Stimulated activated CD4-positive, alpha-beta T cell treated with anti-CD3 and anti-CD28 coated beads, Interleukin-1b, Interleukin-23, amount 100 ng/mL, for 4 hours (primary cell): ENCODE measurements at places on chromosomes 12 and 14.

GRCh38 chr12:94126067-94126466 is 22.3 kb upstream of the PLXNC1 start:
- no peak for DNase-seq

- no peak for DNase-seq
Observed at GRCh38 chr12:117718141-117718540, 250.6 kb downstream of the KSR2 start.

DNA sequence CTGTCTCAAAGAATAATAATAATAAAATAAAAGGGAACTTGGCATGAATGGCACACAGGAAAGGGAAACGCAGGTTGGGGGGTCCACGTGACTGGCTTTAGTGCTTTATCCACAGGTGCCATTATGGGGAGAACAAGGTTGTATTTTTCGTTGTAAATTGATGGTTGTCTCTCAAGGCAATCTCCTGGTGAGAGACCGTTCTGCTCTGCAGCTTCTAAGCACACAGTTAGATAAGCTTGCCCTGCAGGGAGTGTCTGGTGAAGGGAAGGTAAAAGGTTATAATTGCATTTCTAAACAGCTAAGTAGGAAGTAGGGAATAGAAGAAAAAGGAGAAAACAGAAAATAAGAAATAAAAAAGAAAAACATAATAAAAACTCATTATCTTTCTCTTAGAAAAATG is 69.1 kb upstream of the CPSF6 start:
- DNase-seq = no peak

DNA sequence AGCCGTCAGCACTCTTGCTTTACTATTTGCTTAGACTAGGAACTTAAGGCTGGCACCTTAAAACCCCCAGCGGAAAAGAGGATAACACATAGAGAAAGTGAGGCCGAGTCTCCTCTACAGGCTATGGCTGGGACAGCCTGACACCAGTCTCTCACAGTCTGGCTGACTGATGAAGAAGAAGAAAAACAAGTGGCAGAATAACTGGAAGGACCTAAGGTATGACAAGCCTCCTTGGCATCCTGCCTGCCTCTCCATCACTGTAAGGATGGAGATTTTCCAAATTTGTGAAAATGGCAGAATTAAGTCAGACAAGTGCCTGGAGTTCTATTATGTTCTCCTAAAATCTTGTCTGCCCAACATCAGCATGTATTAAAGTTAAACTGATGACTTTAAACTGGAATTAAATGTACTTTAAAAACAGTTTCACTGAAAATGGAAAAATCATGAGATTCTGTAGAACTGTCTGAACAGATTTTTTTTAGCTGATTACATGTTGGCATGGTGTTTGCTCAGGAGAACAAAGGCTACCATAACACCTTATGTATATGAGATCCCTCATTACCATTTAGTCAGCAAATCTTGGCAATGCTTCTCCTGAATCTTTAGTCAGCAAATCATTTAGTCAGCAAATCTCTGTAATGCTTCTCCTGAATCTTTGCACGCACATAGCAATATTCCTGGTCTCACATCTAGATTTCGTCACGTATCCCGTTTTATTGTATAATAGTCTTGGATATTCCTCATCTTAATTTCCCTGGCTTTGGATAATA is 140.3 kb upstream of the AEBP2 start:
- no peak for DNase-seq

GRCh38 chr14:24399447-24399822 is 632 bp downstream of the NYNRIN start:
- DNase-seq = no peak

GRCh38 chr14:79515158-79515557 is 696.1 kb downstream of the DIO2 start:
- DNase-seq = no peak

- no peak for DNase-seq
Observed at GRCh38 chr12:127485528-127485927, 781.4 kb upstream of the TMEM132C start.

- no peak for DNase-seq
Observed at GRCh38 chr12:116880817-116881324, 370 bp downstream of the HRK start.

- no peak for DNase-seq
Observed at GRCh38 chr14:105204931-105205672, 24.0 kb upstream of the NUDT14 start.

GRCh38 chr14:61438497-61438859 is 117.1 kb downstream of the PRKCH start:
- DNase-seq = no peak

GRCh38 chr12:42076976-42077375 is 67.7 kb downstream of the GXYLT1 start:
- no peak for DNase-seq

DNA sequence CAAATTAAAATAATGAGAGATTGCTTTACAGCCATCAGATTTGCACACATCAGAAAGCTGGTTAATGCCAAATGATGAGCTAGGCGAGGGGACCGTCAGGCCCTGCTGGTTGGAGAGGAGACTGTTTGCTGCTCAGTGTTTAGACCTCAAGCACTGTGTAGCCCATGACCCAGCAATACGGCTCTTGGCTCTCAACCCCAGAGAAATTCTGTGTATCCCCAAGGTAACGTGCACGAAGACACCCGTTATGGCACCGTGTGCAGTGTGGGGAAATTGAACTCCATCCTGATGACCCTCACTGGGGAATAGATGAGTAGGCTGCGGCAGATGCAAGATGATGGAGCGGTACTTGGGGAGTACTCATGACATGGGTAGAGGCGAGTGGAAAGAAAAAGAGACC is 55.7 kb downstream of the EID3 start:
- no peak for DNase-seq

- DNase-seq = no peak
Observed at GRCh38 chr14:91927800-91928199, 19.7 kb downstream of the FBLN5 start.

GRCh38 chr12:19542606-19543005 is 103.3 kb downstream of the AEBP2 start:
- no peak for DNase-seq

DNA sequence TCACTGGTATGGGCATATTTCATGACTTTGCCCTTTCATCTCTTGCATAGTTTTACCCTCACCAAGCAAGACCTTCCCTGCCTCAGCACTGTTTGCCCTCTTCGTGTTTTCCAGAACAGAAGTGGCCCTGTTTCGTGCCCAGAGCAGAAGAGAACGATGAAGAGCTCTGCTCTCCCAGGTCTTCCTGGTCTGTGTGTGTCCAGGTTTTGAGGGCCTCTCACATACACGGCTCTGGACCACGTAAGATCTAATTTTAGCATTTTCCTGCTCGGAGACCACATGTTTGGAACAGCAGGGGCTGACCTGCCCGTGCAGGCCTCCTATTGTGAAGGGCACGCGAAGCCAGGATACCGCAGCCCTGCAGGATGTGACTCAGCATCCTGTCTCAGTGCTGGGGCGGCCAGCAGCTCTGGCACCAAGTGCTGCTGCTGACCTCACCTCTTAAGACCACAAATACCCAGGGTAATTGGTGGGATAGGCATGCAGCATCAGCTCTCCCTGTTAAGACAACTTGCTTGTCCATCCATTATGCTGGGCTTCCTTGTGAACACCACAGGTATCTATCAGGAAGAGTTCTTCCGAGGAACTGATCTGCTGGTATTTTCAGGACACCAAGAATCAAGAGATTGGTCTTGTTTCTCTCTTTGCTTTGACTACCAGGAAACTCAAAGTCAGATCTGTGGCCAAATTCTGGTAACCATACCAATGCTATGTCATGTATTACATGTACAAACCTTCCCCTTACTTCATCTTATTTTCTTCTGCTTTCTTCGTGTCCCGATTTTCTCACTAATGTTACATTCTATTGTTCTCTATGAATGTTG is 19.0 kb downstream of the SSH1 start:
- peak; percentile 32 for DNase-seq

GRCh38 chr14:35689000-35689460 is 120.1 kb downstream of the RALGAPA1 start:
- no peak for DNase-seq

GRCh38 chr12:52949413-52950331 is 754 bp downstream of the KRT18 start:
- no peak for DNase-seq
